ENCODE measurements at places on chromosomes 1 and 21.
A peak's percentile ranks its signal among the peaks of the same experiment; 100 is the strongest.

DNA sequence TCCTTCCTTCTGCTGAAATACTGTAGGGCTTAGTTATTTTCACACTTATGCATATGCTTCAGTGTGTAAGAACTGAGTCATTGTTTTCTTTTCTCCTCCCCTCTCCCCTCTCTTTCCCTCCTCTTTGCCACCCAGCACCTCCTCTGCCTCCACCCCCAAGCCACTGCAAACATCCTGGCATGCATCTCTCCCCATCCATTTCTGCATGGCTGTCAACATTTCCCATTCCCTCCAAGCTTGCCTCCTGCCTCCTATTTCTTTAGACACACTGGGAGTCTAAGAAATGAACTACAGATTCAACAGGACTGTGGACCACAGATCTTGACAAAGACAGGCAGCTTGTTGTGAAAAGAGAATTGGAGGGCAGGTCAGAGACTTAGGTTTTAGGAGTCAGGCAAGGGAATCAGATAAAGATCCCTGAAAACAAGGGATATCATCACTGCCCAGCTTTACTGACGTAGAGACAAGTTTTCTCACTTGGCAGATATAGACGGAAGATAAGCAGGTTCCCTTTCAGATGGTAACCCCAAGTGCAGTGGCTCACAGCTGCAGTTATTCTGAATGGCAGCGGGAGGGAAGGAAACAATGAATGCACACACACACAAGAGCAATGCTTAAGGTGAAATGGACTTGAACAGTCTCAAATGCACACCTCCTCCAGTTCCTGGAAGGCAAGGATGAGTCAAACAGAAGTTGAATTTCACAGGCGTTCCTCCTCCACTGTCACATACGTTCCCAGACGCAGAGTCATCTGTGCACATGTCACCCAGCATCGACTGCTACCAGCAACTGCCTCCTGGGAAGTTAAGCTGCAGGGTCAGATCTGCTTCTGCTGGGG, 56.1 kb downstream of the HIVEP3 start:
- DNase-seq = peak; percentile 92

DNA sequence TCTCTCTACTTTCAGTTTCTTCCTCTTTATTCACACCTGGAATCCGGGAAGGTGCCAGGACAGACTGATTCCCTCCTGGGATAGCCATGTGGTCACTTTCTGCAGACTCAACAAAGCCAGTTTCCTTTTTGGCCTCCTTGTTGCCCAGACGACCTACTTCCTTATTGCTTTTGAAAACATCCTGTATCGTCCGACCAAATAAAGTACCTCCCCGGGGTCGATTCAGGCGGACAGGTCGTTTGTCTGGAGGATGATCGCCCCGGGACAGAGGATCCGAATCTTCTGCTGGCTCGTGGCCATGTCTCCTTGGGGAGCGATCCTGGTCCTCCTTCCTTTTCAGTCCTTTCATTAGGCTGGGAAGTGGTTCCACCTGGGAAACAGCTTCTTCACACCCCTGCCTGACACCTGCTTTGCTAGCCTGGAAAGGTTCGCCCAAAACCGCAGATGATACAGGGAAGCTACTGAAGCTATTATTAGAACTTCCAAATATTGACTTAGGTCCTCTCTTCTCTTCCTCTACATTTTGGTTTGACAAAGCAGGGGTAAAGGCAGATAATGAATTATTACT, 1.2 kb downstream of the MCM3AP start:
- no peak for DNase-seq

DNA sequence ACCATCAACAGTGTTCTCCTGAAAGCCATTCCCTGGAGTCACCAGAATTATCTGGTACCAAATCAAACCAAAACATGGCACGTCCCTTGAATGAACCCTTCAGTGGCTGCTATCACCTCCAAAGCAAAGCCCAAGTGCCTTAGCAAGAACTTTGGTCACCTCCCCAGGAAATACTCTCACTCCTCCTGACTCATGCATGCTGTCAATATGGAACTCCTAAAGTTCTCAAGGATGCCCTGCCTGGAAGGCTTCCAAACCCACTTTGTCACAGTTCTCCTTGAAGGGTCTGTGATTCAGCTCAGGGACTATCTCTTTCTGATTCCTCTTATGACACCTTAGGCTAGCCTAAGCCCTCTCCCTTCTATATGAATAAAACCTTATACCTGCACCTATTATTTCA, 146.1 kb upstream of the RUNX1 start:
- DNase-seq = peak; percentile 67

GRCh38 chr1:235402457-235403200, 35.4 kb downstream of the TBCE start:
- DNase-seq = no peak

GRCh38 chr21:46151989-46152926, 3.1 kb downstream of the FTCD start:
- DNase-seq = no peak

GRCh38 chr1:160503087-160503486, 20.0 kb downstream of the SLAMF6 start:
- DNase-seq = no peak

- DNase-seq = no peak
Observed at GRCh38 chr1:46285730-46286477, 17.5 kb downstream of the LRRC41 start.

- no peak for DNase-seq
Observed at GRCh38 chr1:38053416-38054091, 7.0 kb upstream of the POU3F1 start.

DNA sequence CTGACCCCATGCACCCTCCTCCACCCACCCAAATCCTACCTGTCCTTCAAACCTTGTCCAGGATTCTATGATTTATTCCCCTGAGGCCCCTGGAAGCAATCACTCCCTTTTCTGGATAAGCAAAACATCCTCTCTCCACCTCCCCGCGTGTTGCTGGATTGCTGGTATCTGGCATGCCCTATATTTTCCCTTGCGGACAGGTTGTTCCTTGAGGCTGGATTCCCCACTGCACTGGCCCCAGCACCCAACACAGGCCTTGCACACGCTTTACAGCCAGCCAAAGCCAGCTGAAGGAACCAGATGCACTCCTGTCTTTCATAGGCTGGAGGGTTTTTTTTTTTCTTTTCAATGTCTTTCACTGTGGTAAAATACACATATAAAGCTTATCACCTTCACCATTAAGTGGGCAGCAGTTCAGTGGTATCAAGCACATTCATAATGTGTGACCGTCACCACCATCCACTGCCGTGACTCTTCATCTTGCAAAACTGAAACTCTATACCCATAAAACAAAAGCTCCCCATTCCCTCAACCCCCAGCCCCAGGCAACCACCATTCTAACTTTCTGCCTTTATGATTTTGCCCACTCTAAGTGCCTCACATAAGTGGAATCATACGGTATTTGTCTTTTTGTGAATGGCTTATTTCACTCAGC, 50.9 kb downstream of the TOR1AIP2 start:
- no peak for DNase-seq

DNA sequence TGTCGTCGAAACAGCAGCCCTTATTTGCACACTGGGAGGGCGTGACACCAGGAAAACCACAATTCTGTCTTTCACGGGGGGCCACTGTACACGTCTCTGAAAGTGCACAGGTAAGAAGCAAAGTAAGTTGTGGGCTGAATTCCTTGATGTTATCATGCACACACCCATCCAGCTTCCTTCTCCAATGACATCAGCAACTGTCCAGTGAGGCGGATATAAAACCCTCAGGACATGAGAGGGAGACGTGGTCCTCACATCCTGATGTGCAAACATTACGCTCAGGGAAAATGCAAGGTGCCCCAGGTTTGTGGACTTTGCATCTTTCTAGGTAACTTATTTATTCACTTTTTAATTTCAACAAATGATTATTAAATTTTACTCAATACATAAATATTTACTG, 3.0 kb downstream of the TFF1 start:
- no peak for DNase-seq

- no peak for DNase-seq
Observed at GRCh38 chr1:61202854-61203598, 120.7 kb downstream of the NFIA start.

DNA sequence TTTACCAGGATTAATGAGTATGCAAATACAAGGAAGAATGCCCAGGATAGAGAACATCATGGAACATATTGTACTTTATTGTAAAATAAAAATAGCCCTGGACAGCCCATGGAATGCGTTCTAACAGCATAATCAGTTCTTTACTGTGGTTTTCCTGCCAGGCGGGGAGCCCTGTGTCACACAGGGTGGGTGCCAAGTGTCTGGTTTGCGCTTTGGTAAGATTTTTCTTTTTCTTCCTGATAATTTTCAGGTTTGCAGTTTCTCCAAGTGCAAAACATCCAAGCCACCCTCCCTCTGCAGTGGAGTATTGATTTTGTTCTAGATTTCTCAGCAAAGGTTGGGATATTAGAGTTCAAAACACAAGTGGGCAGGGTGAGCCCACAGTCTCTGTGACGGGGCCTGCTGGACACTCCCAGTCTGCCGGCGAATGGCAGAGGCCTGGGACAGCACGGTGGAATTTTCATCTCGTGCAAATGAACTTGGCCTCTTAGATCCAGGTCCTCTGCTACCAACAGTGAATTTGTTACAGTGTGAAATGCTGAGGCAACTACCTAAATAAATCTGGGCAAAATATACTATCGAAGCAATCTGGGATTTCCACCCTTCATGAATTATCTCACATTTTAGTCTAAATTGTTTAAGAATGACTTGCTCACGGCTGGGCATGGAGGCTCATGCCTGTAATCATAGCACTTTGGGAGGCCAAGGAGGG, 15.6 kb upstream of the KCNJ15 start:
- peak; percentile 80 for DNase-seq

DNA sequence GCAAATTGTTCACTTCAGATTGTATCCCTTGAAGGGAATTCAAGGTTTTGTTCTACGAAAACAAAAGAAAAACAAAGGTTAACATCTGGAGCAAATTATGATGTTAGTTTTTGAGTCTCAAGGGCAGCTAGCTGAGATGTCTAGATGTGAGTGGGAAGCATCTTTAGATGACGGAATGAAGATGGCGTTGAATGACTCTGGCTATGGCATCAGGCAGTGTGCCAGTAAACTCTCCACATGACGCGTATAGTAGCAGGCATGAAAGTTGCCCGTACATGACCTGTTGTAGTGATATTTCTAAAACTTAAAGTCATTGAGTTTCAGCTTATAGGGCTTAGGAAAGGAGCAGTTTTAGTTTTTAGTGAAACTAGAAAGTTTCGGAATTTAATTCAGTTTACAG, 12.3 kb upstream of the SDC3 start:
- peak; percentile 62 for DNase-seq

GRCh38 chr1:93438716-93439115, 9.2 kb upstream of the FNBP1L start:
- peak; percentile 44 for DNase-seq

GRCh38 chr1:110361856-110362255, 22.7 kb downstream of the RBM15 start:
- DNase-seq = no peak

- DNase-seq = peak; percentile 81
Observed at GRCh38 chr1:70319750-70320149, 34.8 kb downstream of the ANKRD13C start.

- no peak for DNase-seq
Observed at GRCh38 chr21:17964199-17964598, 145.0 kb upstream of the C21orf91 start.

DNA sequence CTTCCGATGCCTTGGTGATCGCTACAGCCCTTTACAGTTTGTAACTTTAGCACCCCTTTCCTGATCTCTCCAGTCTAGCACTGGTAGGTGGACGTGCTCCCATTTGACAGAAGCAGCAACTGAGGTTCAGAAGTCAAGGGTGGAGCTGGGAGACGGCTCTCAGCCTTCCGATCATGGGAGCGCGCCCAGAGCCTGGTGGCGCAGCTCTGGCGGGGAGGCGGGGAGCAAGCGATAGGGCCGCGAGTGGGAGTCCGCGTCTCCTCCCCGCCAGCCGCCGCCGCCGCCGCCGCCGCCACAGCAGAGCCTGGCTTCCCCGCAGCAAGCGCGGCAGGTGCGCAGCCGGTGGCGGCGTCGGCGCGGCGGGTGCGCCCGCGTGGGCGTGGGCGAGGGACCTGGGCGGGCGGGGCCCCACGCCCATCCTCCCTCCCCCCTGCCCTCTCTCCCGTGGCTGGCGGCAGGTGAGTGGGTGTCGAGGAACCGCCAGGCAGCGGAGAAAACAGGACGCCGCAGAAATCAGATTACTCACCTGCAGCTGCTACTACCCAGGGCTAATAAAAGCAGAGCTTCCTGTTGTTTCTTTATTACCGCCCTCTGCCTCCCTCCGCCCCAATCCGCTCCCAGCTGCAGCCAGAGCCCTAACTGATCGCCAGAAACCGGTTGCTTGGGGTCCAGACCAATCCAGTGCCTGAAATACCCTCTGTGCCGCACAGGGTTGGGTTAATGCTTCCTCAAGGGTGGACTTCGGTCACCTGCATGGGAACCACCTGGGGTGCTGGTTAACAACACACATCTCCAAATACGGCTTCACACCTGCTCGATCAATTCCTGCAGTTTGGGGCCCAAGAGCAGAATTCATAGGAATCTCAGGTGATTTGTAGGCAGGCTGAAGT, 60.2 kb upstream of the ID3 start:
- no peak for DNase-seq

DNA sequence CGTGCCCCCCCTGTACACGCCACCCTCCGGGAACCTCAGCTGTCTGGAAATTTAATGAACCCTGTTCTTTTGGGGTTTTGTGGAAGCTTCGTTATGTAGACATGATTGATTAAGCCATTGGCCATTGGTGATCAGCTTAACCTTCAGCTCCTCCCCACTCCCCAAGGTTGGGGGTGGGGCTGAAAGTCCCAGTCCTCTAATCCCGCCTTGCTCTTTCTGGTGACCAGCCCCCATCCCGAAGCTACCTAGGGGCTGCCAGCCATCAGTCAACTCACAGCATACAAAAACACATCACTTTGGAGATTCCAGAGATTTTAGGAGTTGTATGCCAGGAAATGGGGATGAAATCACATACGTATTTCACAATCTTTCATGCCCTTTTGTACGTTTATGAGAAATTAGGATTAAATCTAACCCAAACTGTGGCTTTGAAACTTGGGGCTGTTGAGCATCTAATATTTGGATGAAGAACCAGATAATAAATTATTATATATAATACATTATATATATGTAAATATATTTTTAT, 52.3 kb downstream of the BACE2 start:
- no peak for DNase-seq

- DNase-seq = no peak
Observed at GRCh38 chr1:216653001-216653400, 70.2 kb downstream of the ESRRG start.

- no peak for DNase-seq
Observed at GRCh38 chr1:12439073-12439472, 178.9 kb downstream of the DHRS3 start.

- no peak for DNase-seq
Observed at GRCh38 chr1:228463559-228464455, 23.4 kb upstream of the RNF187 start.

DNA sequence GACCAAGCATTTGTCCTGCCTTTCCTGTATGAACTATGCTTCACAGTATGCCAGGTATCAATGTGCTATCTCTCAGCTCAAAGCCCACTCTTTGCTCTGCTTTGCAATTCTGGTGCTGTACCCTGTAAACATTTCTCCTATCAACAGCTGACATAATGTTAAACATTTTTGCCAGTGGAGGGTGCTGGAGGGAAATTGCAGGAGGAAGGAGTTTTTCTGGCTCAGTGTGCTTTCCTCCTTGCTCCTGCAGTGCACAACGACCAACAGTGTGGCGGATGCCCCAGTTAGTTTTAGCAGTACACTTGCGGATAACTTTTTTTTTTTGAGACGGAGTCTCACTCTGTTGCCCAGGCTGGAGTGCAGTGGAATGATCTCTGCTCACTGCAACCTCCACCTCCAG, 67.1 kb upstream of the PTGFRN start:
- no peak for DNase-seq

GRCh38 chr21:25567472-25567871, 39.8 kb downstream of the MRPL39 start:
- no peak for DNase-seq

All from fibroblast of skin of scalp (primary cell).